NAMALWA (cell line): ENCODE measurements at places on chromosomes 4 and X.

- DNase-seq, result no peak
These were observed 1.3 kb upstream of the USP51 start for GRCh38 chrX:55490974-55491373.

- DNase-seq, result no peak
These were observed 21.5 kb upstream of the CSTF2 start for GRCh38 chrX:100798484-100799214.

GRCh38 chr4:125770814-125771398 is 456.2 kb downstream of the FAT4 start:
- DNase-seq, result no peak

DNA sequence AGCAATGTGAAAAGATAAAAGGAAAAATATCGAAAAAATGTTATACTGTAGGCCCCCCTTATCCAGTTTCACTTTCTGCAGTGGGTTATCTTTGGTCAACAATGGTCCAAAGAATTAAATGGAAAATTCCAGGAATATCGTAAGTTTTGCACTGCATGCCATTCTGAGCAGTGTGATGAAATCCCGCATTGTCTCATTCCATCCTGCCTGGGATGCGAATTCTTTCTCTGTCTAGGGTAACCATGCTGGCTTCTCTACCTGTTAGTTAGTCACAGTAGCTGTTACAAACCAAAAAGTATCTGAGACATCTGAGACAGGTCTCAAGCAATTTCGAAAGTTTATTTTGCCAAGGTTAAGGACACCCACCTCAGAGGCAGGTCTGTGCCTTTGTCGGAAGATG is 170.3 kb downstream of the COX18 start:
- no peak for DNase-seq

- DNase-seq, result no peak
These were observed 59.6 kb upstream of the TAB3 start for GRCh38 chrX:30948626-30949025.

DNA sequence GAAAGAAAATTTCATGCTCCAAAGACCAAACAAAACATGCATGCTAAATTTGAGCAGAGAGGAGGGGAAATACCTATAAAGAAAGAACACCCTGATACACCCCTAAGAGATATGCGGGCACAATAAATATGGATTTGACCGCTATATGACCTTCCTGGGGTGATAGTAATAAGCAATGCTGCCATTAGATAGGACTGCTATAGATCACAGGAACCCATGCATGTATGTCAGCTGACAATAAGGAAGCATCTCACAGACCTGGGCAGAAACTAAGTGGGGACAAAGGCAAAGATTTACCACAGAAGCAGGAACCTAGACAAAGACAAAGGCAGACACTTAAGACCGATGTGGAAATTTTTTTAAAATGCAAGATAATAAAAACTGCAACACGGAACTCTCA is 21.3 kb downstream of the ZNF721 start:
- DNase-seq, result peak; percentile 42

GRCh38 chr4:90095000-90095399 is 32.2 kb upstream of the CCSER1 start:
- DNase-seq, result no peak

DNA sequence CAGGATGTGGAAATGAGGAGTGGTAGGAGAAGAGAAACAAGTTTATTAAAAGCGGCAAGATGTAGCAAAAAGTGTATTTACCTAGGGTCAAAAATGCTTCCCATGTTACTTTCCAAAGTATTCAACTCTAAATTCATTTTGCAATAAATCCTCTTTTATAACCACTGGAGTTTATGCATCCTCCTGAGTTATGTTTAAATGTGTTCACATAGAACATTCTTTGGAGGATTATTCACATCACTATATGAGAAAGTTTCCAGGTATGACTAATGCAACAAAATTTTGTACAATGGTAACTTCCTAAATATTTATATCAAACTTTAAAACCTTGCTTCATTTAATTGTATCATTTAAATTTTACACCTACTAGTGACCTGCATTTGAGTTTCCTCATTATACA is 870.6 kb upstream of the SLIT2 start:
- no peak for DNase-seq

- no peak for DNase-seq
These were observed 158.2 kb upstream of the DDIT4L start for GRCh38 chr4:100348473-100348872.

DNA sequence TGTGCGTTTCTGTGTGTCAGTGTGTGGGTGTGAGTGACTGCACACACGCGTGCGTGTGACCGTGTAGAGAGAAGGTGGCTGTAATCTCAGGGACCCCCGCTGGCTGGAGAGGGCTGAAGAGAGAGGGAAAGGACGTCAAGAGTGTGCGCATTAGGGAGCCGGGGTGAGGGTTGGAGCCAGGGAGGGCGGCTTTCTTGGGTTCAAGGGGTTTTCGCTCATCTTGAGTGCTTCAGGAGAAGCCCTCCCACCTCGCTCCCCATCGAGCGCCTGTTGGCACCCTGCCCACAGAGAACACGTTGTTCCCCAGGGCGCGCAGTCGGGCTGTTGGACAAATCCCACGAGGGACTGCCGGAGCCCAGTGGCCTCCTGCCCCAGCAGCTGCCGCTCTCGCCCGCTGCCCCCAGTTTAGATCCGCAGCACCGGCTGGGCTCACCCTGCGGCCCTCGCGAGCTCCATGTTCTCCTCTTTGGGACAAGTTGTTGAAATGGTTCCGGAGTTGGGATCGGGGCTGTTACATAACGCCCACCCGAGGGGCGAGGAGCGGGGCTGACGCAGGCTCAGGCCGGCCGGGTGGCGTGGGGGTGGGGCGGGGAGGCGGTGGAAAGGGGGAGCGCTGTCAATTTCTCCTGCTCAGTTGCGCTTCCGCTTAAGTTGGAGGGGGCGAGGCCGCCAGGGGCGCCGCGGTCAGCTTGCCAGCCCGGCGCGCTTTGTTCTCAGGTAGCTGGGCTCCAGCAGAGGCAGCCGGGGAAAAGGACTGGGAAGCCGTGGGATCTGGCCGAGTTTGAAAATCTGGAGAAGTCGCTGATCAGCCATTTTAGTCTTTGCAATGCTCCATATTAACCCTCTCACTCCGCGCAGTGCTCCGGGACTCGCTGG is 1.6 kb downstream of the GRIA2 start:
- no peak for DNase-seq

GRCh38 chr4:91812319-91812718 is 491.4 kb upstream of the GRID2 start:
- DNase-seq, result no peak

- no peak for DNase-seq
These were observed 208.9 kb downstream of the NWD2 start for GRCh38 chr4:37453281-37453998.

GRCh38 chrX:4382273-4382672 is 668.8 kb upstream of the PRKX start:
- no peak for DNase-seq

DNA sequence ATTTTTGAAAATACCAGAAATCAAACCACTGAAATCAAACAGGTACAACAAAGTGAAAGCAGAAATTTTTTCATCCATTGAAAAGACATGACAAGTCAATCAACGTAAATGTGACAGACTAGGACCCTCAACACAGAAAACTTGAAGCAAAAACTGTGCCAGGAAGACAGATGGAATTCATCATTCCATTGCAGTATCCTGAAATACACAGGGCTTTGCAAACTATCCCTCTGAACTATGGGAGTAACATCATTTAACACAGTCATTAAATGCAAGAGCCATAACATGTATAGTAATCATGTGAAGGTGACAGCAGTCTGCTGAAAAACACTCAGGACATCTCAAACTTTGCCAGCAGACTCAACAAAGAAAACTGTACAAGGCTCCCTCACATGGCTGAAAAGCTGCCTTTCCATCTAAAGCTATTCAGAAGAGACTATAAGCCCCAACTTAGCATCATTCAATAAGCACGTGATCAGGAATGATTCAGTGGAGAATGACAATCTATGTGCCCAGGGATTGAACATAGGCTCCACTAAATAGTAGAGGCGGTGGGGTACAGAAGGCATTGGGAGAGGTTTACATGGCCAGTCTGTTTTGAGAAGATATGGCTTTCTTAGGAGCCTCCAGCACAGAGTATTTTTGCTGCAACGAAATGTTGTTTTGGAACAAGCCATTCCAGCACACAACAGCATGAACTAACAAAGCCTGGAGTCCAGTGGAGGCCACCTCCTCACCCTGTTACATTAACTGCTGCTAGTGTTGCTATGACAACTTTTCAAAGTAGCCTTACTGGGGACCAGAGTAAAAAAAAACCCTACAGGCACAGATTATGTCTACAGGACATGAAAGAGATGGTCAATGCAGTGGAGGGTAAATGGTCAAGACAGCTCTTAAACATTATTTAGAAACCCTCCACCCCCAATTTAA is 274.5 kb upstream of the NOCT start:
- no peak for DNase-seq

DNA sequence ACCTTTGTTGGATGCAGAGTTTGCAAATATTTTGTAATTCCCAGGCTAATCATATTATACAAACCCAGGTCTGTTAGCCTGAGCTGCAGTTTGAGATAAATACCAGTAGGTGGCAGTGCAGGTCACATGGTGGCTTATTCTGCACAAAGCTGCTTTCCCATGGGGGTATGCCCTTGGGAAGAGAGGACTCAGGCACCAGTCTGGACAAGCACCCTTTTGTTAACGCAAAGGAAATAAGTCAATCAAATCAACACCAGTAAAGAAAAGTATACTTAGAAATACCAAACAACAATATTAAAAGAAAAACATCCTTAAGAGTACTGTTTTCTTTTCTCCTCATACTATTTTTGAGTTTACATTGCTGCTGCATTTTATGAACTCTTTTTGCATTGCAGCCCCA is 389.0 kb upstream of the ZFP42 start:
- DNase-seq, result peak; percentile 45

GRCh38 chr4:54572152-54572542 is 85.6 kb upstream of the KIT start:
- no peak for DNase-seq

- DNase-seq, result no peak
These were observed 101.1 kb downstream of the DCAF12L2 start for GRCh38 chrX:126064901-126065541.

DNA sequence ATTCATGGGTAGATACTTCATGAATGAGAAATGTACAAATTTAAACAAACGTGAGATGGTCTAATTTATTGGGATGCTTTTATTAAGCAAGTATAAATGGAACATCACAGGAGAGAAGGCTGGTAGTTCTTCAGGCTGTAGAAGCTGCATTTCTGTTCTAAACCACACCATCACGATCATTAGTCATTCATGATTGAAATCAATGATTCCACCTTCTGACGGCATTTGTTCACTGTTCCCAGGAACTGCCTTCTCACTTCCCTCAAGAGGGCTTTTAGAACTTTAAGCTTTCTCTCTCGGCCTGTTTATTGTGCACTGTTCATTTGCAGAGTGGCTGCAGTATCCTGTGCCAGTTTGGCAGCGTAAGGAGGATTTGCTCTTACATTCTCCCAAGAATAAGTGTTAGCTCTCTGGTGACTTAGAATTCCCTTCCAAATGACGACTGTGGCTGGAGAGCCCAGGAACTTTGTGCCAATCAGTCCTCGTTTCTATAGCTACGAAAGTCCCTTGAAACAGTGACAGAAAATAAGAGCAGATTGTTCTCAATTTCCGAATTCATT is 54.7 kb downstream of the MFAP3L start:
- DNase-seq, result no peak

- DNase-seq, result no peak
These were observed 278.7 kb downstream of the RCHY1 start for GRCh38 chr4:75235359-75235951.

DNA sequence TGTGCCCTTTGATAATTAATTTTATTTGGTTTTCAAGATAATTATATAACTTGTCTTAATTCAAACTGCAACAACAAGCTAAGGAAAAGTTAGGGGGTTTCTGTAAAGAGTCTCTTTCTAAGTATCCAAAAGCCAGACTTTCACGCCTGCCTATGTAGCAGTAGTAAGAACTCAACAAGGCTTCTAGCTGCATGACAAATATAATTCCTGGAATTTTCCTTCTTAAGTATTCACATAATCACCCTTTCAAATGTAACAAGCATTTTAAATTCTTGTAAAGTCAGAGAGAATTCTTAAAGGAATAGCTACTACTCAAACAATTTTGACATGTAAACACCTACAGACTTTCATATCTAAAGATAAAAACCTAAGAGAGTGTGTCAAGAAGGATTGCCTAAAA is 189.7 kb upstream of the NDST3 start:
- DNase-seq, result no peak

- DNase-seq, result no peak
These were observed 85.3 kb downstream of the ZNF518B start for GRCh38 chr4:10371869-10372471.

DNA sequence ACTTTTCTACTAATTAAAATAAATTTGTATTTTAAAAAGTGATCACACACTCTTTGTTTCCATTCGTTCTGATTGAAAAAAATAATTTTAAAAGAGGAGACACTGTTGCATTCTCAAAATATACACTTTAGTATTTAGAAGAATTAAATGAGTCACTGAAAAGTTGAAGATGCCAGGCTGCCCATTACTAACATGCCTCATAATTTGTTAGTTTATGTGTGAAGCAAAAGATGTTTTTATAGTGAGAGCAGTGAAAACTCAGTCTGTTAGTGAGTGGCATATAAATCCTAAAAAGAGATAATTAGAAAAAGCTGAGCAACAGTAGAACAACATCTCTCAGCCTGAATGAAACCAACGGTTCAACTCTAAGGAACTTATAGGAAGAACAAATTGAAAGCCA is 143.4 kb downstream of the CDS1 start:
- no peak for DNase-seq

- no peak for DNase-seq
These were observed 18.1 kb downstream of the DCHS2 start for GRCh38 chr4:154473497-154473896.

DNA sequence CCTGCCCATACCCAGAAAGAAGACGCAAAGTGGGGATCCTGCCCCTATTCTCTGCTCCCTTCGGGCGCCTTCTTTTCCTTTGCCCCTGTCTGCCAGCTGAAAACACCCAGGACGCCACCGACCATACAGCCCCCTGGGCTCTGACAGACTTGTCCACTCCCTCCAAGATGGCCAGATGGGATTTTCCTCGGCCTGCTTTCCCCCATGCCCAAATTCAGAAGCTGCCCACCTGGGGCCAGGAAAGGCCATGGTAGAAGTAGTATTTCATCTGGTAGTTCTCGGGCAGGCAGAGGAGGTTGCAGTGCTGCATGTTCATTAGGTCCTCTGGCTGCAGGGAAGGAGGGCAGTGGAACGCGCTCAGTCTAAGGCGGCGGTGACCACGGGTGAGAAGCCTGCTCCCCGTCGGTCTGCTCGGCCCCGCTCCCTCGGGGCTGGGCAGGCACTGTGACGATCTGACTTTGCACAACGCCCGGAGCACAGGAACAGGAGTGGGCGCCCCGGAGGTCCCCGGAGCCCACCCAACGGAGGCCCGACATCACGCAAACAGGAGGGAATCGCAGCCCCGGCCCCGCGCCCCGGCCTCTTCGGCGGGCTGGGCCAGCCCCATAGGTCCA is 582 bp downstream of the NAA10 start:
- DNase-seq, result no peak

GRCh38 chrX:100672966-100673365 is 29.0 kb downstream of the SRPX2 start:
- no peak for DNase-seq

GRCh38 chr4:153497988-153498967 is 32.1 kb downstream of the TMEM131L start:
- no peak for DNase-seq

GRCh38 chr4:67699603-67700002 is 1.4 kb downstream of the UBA6 start:
- DNase-seq, result no peak

GRCh38 chrX:19889582-19890342 is 2.4 kb upstream of the SH3KBP1 start:
- DNase-seq, result no peak

GRCh38 chr4:169142391-169142790 is 128.4 kb downstream of the SH3RF1 start:
- DNase-seq, result no peak

GRCh38 chrX:22159071-22159470 is 113.6 kb upstream of the CBLL2 start:
- DNase-seq, result no peak
